ENCODE measurements at places on chromosomes 6 and 20. TPM values are rescaled to one million over a fixed set of nuclear protein-coding genes. Genes with fewer than 3 reads are reported as not detected.

The SLC17A4 gene
- not detected for total RNA-seq

The MCCD1 gene
- total RNA-seq, result not detected

The GSTA2 gene
- not detected for total RNA-seq

The GDAP1L1 gene
- total RNA-seq, result not detected

The OPRM1 gene
- not detected for total RNA-seq

The HTR1E gene
- total RNA-seq, result not detected

The NOX3 gene
- total RNA-seq, result not detected

The BPIFB2 gene
- total RNA-seq, result not detected

- DNase-seq, result no peak
Measured at GRCh38 chr6:16420715-16421461, 182.5 kb downstream of the GMPR start.

DNA sequence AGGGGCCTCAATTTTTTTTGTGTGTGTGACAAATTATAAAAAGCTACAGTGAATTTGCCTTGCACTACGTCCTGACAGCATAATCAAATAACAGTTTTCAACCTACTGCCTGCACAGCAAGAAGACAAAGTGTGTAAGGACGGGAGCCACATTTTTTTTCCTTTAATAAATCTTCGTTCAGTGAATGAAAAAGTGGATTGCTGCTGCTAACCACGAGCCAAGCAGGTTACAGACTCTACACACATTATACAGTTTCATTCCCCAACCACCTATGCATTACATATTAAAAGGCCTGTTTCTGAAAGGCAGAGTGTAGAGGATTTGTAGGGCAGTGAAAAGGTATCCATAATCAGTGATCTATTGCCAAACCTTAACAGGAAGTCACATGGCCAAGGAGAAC is 570.0 kb upstream of the BTBD3 start:
- DNase-seq, result no peak

- DNase-seq, result peak; percentile 88
Measured at GRCh38 chr6:166046226-166046625, 121.4 kb downstream of the TBXT start.

DNA sequence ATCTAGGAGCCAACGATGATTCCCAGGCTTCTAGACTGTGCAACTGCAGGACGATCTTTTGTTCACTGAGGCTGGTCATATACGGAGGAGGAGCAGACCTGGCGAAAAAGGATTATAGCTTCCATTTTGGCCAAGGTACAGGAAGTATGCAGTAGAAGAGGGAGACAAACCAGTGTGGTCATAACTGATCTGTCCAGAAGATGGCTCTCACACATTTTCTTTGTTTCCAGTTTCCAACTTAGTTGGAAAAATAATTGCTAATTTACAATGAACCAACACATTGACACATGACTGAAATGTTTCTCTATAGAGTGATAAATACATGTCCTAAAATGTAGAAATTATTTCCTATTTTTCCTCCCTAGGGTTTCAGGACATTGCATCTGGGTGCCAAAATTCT is 364.1 kb upstream of the BTBD3 start:
- DNase-seq, result peak; percentile 18

DNA sequence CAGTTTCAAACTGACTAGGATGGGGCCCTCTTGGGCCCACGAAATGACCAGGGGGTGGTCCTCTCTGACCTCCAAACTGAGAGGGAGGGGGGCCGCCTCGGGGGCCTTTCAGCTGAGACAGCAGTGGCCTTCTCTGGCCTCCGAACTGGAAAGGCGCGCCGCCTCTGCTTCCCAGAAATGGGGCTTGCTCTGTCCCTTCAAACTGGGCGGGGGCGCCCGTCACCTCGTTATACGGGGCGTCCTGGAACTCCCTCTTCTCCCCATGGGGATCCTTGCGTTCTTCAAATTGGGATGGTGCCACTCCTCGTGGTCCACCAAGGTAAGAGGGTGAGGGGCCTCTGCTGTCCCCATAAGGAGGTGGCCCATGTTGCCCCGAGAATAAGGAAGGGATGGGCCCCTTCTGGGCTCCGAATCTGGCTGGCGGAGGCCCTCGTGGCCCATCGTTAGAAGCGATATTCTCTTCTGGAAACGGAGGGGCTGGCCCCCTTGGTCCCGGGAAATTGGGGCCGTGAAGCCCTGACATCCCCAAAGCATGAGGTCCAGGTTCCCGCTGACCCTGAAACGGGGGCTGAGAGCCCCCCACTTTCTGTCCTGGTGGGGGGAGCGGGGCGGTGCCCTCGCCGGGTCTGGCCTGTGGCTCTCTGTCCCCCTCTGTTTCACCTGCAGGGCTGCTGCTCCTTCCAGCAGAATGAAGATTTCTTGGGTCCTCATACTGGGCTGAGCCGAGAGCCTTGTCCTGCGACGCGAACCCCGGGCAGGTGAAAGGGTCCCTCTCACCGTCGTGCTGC is 18.7 kb upstream of the TCFL5 start:
- DNase-seq, result no peak

DNA sequence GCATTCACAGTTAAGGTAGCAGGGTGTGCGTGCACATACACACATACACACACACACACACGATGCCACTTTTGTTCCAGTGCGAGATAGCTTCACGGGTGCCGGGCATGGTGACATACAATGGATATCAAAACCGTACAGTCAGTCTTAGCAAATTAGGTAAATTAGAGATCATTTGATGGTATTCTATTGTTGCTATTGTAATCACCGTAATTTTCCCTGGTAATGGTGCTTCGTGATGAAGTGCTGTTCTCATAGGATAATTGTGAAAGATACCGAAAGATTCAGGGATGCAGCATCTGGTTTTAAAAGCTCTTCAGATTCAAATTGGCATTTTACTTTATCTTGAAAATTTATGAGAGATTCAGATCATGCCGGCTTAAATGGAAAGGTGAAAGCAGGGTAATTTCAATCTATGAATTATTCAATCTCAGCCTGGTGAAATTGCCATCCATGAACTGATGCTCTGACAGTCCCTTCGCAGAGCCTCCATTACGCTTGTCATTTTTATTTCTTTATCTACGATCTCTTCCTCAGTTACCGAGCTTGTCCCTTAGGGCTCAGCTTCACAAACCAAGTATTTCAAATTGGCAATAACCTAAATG is 71.3 kb upstream of the SOX4 start:
- DNase-seq, result no peak

GRCh38 chr6:155444120-155444917 is 11.3 kb downstream of the NOX3 start:
- peak; percentile 63 for DNase-seq

DNA sequence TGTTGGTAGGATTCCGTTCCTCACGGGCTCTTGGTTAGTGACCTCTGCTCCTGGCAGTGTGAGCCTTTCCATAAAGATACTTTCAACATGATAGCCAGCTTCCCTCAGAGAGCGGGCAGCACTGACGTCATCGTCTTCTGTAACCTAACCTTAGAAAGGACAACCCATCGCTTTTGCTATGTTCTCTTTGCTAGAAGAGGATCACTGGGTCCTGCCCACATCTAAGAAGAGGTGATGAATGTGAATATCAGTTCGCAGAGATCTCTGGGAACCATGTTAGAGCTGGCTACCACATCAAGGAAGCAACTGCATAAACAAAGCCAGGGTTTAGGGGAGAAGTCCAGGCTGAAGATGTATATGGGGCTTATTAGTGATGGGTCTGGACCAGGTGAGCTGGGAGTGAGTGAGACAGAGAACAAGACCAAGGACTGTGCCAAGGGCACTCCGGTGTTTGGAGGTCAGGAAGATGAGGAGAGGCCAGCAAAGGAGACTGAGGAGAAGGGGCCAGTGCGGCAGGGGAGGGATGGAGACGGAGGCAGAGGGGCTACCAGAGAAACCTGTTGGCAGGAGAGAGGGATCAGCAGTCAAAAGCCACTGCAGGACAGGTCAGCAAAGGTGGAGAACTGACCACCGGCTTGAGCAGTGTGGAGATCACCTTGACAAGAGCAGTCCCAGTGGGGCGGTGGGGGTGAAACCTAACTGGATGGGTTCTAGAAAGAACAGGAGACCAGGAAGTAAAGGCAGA is 39.7 kb downstream of the PIM1 start:
- no peak for DNase-seq

GRCh38 chr6:30157581-30157980 is 3.4 kb downstream of the TRIM10 start:
- no peak for DNase-seq

GRCh38 chr6:52393780-52394179 is 26.4 kb upstream of the EFHC1 start:
- DNase-seq, result no peak

DNA sequence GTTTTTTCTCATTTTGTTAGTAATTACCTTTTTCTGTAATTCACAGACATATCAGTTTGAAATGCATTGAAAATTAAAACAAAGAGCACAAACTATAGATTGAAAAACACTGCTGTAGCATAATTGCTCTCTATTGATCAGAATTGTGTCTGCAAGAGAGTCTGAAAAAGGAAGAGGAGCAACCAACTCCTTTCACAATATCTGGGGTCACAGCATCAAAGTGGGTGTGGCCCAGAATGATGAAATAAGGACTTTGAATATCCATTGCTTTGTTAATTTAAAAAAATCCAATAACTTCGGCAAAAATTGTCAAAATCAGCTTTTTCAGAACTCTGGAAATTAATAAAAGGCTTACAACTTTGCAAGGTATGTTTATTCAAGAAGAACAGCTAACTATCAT is 99.2 kb downstream of the MYLK4 start:
- no peak for DNase-seq

DNA sequence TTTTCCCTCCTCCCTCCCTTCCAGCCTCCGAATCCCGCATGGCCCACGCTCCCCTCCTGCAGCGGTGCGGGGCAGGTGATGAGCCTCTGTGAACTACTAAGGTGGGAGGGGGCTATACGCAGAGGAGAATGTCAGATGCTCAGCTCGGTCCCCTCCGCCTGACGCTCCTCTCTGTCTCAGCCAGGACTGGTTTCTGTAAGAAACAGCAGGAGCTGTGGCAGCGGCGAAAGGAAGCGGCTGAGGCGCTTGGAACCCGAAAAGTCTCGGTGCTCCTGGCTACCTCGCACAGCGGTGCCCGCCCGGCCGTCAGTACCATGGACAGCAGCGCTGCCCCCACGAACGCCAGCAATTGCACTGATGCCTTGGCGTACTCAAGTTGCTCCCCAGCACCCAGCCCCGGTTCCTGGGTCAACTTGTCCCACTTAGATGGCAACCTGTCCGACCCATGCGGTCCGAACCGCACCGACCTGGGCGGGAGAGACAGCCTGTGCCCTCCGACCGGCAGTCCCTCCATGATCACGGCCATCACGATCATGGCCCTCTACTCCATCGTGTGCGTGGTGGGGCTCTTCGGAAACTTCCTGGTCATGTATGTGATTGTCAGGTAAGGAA is at the start of gene OPRM1:
TSS of gene OPRM1 (plus strand) at position 10 of the 612 bp plus-strand sequence. CDS start at position 315, 305 bp downstream.
- DNase-seq, result peak; percentile 52

DNA sequence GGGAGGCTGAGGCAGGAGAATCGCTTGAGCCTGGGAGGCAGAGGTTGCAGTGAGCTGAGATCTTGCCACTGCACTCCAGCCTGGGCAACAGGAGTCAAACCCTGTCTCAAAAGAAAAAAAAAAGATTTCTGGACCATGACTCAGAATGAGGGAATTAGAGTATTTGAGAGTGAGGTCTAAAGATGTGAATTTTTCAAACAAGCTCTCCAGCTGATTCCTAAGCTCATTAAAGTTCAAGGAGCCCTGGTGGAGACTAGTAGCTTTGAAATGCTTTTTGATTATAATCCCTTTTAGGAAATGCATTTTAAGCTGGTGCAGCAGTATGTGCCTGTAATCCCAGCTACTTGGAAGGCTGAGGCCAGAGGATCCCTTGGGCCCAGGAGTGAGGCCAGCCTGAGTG is 21.8 kb upstream of the SRF start:
- peak; percentile 40 for DNase-seq

DNA sequence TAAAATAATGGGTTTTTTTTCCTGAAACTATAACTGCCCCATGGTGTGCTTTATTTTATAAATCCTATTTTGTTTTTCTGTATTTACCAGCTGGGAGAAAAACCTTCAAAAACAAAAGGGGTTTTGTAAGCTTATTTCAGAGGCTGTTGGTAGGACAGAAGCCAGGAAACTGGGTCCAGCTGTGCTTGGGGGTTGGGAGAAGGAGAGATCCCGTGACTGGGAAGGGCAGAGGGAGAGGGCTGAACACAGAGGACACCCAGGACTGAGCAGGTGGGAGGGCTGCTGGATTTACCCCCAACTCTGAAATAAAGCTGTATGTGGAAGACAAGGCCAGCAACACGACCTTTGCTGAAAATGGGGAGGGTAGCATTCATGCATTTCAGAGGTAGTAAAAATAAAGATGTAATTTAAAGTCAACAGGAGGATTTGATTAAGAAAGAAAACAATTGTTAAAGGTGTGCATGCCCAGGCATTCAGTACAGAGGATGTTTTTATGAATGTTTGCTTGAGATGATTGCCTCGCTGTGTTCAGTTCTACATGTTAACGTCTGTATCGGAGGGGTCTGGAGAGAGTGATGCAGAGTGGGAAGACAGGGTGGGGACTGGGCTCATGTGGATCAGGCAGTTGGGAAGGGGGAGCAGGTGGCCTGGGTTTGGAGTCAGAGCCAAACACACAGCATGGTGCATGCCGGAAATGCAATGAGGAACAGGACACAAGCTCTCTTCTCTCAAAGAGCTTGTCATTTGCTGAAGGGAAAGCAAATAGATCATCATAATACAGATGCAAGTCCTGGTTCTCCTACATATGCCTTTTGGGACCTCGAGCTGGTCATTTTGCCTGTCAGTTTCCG is 21.4 kb downstream of the ARFGEF3 start:
- no peak for DNase-seq

DNA sequence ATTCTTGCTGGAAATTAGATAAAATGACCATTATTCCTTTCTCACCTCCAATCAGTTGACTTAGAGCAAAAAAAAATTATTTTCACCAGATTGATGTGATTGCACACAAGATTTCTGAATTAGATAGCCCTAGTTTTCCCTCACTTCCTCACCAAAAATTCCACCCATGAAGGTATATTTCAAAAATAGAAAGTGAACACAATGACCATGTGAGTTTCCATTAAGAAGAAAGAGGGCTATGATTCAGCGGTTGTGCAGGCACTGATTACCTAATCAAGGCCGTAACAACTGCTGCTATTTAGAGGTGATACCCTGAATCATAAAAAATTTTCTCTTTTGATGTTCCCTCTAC is 19.5 kb upstream of the RALGAPA2 start:
- DNase-seq, result peak; percentile 37

- DNase-seq, result no peak
Measured at GRCh38 chr20:53678315-53678989, 84.8 kb upstream of the ZNF217 start.

DNA sequence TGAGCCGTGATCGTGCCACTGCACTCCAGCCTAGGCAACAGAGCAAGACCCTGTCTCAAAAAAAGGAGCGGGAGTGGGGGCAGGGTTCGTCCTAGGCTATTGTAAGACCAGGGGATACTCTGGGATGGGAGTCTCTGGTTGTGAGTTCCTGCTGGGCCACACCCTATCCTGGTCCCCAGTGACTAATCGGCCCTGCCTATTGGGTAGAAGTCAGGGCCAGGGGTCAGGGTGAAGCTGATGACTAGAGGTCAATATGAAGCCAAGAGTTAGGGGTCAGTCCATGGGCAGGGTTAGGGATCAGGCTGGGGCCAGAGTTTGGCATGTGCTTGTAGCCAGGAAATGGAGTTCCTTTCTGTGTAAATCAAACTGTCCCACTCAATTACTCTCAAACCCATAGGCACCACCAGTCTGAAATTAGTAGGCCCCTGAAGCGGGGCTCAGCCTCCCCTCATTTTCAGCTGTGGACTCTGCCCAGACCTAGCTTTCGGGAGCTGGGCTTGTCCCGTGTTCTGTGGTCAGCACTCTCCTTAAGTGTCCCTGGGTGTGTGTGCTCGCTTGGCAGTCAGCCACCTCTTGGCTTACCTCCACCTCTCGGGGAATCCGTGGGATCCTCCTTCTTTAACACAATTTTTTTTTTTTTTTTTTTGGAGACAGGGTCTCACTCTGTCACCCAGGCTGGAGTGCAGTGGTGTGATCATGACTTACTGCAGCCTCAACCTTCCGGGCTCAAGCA is 1.8 kb downstream of the HSPA12B start:
- no peak for DNase-seq

GRCh38 chr20:58636983-58637421 is 14.1 kb upstream of the STX16 start:
- no peak for DNase-seq
